EL (cell line): ENCODE measurements at places on chromosomes 3 and 15.

- DNase-seq = no peak
Observed at GRCh38 chr3:1251282-1252060, 158.6 kb downstream of the CNTN6 start.

DNA sequence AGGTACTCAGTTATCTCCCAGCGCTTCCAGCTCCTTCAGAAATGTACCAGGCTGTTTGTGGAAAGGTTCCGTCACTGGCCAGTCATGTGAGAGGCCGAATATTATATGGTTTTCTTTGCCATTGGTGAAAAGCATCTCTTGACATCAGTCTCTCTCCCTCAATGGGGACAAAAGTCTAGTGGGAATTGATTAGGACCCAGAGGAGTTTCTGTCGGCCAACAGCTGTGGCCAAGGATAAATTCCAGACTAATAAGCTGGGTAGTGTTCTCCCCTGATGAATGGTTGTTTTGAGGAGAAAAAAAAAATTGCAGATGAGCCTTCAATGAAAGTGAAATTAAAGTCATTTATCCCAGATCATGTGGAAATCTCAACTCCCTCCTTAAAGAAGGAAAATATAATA, 404.7 kb upstream of the THRB start:
- DNase-seq = no peak

GRCh38 chr3:94522488-94522887, 459.6 kb downstream of the NSUN3 start:
- DNase-seq = no peak

- DNase-seq = no peak
Observed at GRCh38 chr3:51817375-51817774, 38.3 kb upstream of the IQCF6 start.

- DNase-seq = no peak
Observed at GRCh38 chr3:187992609-187993008, 161.3 kb upstream of the LPP start.

DNA sequence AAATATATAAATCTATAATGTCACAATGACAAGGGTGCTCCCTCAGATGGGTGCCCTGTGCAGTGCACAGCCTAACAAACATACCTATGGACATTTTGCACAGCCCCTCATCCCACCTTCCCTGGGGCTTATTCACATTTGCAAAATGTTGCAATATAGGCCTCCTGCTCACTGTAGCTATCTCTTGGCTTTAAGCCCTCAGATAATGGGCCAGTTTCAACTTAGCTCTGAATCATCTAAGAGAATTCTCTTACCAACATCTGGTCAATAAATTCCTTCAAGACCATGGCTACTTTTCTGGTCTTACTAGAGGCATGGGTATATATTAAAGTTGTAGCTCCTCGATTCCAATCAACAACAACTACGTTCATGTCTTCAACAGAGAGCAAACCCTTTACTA, 17.9 kb downstream of the LIPH start:
- peak; percentile 30 for DNase-seq

DNA sequence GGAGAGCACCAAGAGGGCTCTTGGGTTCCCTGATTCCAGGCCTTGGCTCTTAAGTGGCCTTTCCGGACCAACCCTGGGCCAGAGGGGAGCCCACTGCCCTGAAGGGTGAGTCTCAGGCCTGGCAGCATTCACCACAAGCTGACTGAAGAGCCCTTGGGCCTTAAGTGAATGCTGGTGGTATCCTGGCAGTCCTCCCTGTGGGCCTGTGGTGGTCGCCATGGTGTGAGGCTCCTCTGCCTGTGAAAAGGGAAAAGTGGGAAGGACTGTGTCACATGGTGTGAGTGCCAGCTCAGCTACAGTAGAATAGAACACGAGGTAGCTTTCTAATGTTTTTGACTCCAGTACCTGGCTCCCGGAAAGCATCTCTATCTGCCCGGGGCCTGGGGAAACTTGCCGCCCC, 15.3 kb downstream of the CHDH start:
- DNase-seq = no peak

DNA sequence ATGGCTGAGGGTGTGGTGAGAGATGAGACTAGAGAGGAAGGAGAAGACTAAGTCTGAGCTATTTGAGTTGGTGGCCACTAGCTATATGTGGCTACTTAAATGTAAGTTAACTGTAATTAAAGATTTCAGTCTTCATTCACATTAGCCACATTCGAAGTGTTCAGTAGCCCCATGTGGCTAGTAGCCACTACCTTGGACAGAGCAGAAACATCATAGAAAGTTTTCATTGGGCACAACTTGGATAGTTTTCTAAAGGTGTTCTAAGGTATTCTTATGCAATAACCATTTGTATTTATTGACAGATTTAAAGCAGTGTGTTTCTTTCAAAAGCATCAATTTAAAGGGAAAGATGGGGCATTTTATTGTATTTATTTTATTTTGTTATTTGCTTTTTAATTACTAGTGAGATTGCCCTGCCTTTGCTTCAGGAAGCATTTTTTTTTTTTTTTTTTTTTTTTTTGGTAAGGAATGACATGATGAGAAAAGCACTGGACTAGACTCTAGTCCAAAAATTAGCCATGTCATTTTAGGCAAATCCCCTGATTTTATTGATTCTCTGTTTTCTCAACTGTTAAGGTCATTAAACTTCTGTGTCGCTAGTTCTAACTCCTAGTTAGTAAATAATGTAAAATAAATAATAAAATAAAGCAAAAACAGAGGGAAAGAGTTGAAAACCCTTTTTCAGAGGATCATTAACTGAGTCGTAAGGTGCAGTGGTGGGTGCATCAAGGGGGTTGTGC, 153.0 kb upstream of the ROBO2 start:
- DNase-seq = no peak

DNA sequence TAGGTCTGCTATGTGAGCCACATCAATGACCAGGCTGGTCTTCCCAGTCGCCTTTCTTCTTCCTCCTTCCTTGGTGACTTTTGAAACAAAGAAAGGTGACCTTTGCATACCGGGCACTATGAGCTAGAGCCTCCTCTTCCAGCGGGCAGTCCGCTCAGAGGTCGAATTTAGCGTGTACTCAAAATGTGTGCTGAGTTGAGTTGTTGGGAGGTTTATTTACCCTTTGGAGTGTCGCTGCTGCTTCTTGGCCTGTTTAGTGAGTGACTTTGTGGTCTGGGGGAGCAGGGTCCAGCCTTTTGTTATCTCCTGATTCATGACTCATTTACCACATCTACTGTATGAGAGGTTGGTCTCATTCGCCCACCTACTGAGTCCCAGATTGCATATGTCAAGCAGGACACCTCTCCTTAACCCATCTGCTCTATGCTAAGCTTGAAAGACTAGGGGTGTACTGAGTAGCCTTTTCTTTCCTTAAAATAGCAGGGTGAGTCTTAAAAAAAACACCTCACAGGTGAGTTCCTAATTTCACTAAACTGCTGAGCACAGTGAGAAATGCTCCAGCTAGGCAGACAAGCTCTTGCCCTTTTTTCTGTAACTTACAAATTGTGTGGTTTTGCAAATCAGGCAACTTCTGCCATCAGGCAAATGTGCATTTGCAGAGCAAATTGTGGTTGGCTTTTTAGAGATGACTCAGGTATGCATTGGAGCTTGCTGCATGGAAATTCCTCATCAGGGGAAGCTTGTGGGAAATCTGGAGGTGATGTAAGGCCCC, 3.2 kb upstream of the SIAH2 start:
- peak; percentile 67 for DNase-seq

DNA sequence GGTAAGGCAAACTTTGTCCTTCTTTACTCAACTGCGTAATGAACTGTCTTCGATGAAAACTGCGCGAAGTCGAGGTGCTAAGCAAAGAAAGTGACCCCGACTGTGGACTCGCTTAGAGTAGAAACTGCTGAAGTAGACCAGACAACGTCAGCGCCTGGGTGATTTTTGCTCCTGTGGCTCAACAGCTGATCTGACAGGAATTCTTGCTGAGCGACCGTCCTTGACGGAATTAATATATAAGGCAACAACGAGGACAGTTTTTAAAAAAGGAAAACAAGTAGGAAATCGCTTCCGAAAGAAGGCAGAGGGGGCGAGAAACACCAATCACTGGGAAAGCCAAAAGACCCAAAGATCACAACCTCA, 541 bp downstream of the RPS27L start:
- DNase-seq = peak; percentile 45

- DNase-seq = peak; percentile 8
Observed at GRCh38 chr3:175356899-175357324, 497.8 kb downstream of the NAALADL2 start.

DNA sequence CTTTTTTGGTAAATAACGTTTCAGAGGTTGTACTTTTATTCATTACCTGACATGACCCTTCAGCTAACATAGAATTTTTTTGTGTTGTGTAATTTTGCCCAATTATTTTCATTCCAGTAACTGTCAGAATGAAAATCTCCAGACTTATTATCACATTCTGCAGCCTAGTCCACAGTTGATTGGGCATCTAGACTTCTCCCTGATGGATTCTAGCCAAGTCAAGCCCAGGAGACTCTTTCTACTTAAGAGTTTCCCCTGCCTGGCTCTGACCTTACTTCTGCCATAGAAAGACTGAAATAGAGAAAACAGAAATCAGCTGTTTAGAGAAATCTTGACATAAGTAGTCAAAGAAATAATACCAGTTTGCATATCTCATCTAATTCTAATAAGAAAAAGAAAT, 82.9 kb upstream of the CDAN1 start:
- DNase-seq = no peak

DNA sequence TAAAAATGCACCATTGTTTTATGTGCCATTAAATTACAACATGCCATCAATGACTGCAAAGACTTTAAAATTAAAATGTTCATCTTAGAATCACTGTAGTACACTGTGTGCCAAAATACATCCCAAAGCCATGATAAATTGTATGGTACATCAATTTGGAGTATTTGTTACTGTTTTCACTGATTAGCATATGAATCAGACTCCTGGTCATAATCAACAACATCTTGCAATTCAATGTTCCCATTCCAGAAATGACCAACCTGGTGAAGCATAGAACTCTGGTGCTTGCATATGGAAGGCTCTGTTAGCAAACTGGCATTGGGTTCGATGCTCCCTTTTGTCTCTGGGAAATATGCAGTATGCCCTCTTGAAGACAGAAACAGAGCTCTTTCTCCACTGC, 22.5 kb downstream of the LYSMD2 start:
- no peak for DNase-seq

DNA sequence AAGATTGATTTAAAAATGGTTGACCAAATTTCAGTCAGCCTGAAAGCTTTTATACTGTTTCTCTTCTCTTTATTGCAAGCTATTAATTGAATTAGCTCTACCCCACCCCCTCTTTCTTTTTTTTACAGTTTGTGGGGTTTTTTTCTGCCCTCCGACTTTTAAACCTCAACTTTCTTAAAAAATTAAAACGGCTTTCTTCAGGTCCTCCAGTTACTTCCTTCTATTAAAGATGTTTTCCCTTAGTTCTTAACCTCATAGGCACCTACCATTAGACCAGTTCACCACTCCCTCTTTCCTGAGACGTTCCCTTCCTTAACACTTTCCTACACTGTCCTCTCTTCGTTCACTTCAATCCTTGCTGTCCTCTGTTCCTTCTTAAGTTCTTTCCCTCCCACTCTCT, 52.4 kb downstream of the ATP8B4 start:
- no peak for DNase-seq

DNA sequence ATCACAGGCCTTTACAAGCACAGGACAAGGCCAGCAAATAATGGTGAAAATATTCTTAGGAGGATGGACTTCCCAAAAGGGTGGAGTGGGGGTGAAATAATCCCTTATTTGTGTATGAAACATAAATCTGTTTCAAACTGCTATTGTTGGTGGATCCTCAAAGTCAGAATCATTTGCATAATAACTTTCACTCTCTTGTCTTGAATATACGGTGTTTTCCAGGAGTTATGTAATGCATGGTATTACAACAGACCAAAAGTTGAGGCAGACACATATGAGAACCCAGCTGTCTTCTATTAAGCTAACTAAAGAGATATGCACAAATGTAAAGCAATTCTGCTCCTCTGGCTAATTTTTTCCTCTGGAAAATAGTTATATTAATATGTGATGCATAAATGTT, 57.7 kb downstream of the PRTG start:
- no peak for DNase-seq

DNA sequence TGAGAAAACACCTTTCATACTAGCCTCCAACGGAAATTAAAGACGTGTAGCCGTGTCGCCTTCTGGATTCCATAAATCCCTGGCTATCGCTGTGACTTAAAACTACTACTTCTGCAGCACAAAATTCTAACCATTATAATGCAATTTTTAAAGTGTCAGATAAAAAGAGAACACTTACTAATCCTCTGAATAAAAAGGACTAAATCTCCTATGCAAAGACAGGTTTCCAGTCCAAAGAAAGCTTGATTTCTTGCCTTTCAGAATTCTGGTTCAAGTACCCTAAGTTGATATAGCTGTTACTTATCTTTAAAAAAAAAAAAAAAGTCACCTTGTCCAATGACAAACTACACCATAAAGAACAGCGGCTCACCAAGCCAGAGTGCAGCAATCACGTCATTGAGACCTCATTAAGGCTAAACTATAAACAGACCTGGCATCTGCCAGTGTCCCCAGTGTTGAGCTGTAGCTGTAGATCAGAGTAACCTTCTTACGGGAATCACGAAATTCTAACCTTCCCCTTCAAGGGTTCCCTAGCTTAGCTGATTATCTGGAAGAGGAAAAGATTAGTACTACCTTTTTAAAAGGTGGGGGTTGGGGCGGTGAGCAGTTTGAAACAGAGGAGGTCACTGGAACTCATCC, 2.2 kb downstream of the ABCC5 start:
- no peak for DNase-seq

GRCh38 chr3:112128843-112129727, 4.0 kb downstream of the GCSAM start:
- DNase-seq = peak; percentile 80

GRCh38 chr3:152151216-152151876, 117.4 kb upstream of the MBNL1 start:
- no peak for DNase-seq

DNA sequence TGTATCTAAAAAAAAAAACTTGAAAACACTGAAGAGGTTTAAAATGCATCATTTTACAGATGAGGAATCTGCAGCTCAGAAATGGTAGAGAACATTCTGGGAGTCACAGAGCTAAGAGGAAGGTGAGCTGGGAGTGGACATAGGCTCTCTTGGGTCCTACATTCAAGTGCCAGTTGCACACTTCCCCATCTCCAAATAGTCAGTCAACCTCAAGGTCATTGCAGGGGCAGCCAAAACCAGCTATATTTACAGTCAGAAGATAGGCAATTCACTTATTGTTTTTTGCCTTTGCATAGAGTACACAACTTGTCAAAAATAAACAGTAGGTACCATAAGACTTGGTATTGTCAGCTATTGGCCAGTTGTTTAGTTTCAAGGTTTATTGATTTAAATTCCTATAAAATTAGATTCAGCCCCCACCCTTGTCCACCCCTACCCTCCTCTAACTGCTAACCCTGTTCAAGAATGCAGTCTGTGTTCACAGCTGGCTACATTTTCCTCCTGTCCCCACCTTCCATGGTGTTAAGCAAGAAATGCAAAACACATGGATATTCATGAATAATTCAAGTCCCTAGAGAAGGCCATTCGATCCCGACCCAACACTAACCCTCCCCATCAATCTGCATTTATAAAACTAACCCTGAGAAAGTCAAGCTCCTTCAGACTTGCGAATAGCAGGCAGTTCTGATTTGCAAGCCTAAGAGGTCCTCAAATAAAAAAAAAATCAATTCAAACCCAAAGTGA, 567.0 kb upstream of the MCTP2 start:
- no peak for DNase-seq
